ENCODE measurements at places on chromosomes 2 and 18.

GRCh38 chr2:109379507-109379906, 234.3 kb downstream of the SEPTIN10 start:
- DNase-seq = no peak

- no peak for DNase-seq
These were observed 208.1 kb downstream of the VAPA start for GRCh38 chr18:10121786-10122515.

GRCh38 chr18:42404151-42404550, 449.1 kb downstream of the PIK3C3 start:
- no peak for DNase-seq

DNA sequence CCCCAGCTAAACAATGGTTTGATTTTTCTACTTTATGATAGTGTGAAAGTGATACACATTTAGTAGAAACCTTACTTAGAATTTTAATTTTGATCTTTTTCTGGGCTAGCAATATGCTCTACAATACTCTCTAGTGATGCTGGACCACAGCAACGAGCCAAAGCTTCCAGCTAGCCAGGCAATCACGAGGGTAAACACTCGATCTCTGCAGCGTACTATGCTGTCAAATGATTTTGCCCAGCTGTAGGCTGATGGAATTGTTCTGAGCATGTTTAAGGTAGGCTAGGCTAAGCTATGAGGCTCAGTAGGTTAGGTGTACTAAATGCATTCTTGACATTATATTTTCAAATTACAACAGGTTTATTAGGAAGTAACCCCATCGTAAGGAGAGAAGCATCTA, 207.5 kb downstream of the LRRTM4 start:
- DNase-seq = no peak

GRCh38 chr2:156340804-156341451, 8.4 kb upstream of the NR4A2 start:
- no peak for DNase-seq

DNA sequence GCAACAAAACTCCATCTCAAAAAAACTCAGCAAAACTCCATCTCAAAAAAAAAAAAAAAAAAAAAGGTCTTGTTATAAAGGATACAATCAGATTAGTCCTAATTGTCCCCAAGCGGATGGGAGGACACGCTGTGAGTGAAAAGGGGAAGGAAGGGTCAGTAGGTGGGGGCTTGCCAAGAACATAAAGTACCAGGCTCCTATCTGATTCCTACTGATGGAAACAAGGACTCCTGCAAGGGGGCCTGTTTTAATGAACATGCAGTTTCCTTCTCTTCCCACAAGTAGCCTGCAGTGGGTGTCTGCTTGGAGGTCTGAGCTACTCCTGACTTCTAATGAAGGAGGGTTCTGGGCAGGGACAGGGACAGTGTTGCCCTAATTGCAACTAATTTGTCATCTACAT, 7.9 kb downstream of the SCG2 start:
- DNase-seq = no peak

GRCh38 chr2:12417786-12418185, 298.9 kb upstream of the TRIB2 start:
- DNase-seq = no peak

DNA sequence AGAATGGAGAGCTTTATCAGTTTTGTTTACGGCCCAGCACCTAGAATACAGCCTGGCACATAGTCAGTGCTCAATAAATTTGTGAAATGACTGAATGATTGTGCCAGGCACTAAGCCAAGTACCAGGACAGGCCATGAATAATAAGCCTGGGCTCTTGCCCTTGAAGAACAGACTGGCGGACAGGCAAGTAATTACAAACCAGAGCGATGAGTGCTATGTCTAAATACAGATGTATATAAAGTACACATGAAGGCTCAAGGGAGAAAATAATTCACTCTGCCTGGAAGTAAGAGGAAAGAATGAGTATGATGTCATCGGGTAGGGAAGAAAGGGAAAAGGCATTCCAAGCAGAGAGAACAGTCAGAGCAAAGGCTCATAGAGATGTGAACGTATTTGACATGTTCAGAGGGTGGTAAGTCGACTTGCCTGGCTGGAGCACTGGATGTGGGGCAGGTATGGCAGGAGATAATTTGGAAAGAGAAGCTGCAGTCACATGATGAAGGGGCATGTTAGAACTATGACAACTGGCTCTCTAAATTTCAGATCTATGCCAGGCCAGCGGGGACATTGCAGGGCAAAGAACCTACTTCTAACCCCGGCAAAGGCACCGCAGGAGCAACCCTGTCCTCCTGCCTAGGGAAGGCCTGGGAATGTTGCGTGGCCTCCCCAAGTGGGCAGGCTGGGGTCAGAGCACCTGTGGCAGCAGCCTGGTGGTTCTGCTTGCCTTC, 119.1 kb upstream of the STPG4 start:
- no peak for DNase-seq

DNA sequence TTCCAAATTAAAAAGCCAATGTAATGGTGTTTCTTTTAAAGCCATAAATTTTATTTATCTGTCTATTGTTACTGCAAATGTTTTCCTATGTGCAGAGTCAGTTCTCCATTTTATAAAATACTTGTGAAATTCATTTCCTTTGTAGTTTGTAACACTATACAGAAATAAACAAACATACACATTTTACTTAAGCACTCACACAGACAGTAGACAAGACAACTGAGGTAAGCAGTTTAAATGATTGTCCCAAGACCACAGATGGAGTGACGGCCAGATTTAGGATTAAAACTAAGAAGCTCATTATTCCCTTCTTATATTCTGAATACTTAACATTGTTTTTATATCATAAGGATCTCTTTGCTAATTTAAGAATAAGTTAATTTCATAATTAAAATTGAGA, 100.9 kb downstream of the BAZ2B start:
- no peak for DNase-seq

- DNase-seq = no peak
These were observed 126.8 kb downstream of the KCTD1 start for GRCh38 chr18:26421503-26421902.

DNA sequence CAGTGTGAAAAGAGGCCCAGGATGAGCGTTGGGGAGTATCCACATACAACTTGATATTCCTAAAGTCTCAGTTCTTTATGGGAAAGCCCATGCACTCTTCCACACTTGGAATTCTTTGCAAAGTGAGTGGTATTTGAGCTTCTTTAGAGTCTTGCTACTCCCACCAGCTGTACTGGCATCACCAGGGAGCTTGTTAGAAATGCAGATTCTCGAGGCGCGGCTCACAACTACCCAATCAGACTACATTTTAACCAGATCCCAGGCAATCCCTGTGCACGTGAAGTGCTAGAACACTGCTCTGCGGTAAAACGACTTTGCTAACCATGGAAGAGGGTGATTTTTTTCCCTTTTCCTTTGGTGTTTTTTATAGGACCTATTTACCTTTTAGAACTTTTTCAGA, 184.7 kb downstream of the NEDD4L start:
- DNase-seq = no peak

DNA sequence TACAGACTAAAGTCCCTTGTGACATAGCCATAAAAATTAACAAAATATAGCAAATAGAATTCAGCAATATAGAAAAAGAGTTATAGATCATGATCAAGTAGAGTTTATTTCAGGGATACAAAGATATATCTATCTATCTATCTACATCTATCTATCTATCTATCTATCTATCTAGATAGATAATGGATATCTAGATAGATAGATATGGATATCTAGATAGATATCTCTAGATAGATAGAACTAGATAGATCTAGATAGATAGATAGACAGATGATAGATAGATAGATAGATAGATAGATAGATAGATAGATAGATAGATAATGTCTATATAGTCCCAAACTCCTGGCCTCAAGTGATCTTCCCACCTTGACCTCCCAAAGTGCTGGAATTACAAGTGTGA, 17.3 kb upstream of the CHMP3 start:
- no peak for DNase-seq

GRCh38 chr2:178819992-178820391, 12.8 kb upstream of the TTN start:
- no peak for DNase-seq

GRCh38 chr2:105611811-105612424, 132.8 kb upstream of the NCK2 start:
- DNase-seq = no peak

- DNase-seq = no peak
These were observed 3.6 kb upstream of the RNF144A start for GRCh38 chr2:6913415-6914157.

DNA sequence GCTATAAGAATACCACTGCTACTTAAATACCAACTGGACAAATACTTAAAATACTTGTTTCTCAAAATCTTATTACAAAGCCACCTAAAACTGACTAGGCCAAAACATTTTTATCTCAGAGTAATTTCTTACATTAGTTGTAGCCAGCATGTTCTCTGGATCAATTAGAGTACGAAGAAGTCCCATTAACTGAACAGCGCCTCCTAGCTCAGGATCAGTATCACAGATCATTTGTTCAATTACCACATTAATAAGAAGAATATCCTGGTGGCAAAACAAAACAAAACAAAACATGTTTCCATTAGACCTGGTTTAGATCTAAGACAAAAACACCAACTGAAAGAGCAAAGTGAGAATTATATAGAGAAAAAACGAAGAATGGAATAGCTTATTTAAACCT, 36.0 kb downstream of the PPP4R3B start:
- DNase-seq = no peak

DNA sequence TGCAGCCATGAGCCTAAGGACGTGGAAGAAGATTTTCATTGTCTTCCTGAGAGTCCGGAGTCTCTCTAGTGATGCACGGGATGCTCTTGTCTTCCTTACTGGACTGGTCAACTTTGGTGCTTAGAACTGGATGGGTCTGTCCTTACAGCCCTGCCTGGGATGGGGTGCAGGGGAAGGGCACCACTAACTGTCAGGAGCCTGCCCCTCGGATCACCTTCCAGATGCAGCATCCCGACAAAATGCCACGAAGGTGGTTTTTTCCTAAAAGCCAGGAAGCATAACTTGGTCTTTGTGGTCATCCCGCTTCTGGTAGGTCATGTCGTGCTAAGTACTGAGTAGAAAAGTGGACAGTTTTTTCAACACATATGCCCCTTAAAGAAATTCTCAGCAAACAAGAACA, 207.4 kb upstream of the TWIST2 start:
- no peak for DNase-seq

GRCh38 chr2:159903443-159904126, 105.6 kb upstream of the CD302 start:
- DNase-seq = peak; percentile 28

- DNase-seq = no peak
These were observed 116.6 kb downstream of the PRPF40A start for GRCh38 chr2:152600697-152601096.

GRCh38 chr2:239751679-239752355, 273.3 kb downstream of the NDUFA10 start:
- peak; percentile 8 for DNase-seq

DNA sequence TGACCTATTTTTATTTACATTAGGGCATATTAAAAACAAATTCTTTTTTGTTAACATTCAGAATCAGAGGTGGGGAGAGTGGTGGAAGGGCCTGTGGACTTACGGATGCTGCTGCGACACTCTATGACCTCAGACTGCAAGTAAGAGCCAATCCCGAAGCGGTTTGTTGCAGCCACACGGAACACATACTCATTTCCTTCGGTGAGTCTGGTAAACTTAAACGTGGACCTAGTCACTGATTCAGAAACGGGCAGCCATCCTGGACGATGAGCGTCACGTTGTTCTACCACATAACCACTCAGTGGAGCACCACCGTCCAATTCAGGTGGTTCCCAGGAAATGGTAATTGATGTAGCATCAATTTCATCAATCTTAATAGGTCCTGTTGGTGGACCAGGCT, 61.9 kb downstream of the PLEKHA3 start:
- no peak for DNase-seq

GRCh38 chr18:35131387-35132020, 90.3 kb downstream of the MAPRE2 start:
- no peak for DNase-seq

GRCh38 chr2:206387808-206388207, 55.5 kb upstream of the ADAM23 start:
- DNase-seq = no peak

DNA sequence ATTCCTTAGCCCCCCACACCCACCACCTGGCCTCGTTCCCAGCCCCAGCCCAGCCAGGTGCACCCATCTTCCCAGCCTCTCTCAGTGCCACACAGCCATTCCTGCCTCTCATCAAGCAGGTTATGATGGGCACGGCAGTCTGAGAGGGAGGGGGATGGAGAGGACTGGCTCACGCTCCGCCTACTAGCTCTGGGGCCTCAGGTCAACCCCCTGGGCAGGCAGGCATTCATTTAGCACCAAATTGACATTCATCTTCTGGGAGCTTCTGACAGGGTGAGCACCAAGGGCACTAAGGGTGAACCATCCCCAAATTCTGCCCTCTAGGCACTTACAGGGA, 66.2 kb upstream of the FOSL2 start:
- no peak for DNase-seq

GRCh38 chr2:163601377-163601776, 134.4 kb downstream of the FIGN start:
- no peak for DNase-seq

GRCh38 chr18:421247-422155, 79.0 kb downstream of the COLEC12 start:
- DNase-seq = no peak

GRCh38 chr2:129480790-129481189, 498.7 kb upstream of the RAB6C start:
- no peak for DNase-seq

GRCh38 chr2:216219861-216220260, 110.7 kb downstream of the XRCC5 start:
- DNase-seq = no peak

GRCh38 chr18:32760391-32760790, 12.4 kb downstream of the KLHL14 start:
- DNase-seq = no peak

- DNase-seq = no peak
These were observed 190.1 kb downstream of the PTPRM start for GRCh38 chr18:7757175-7757574.

All from stimulated activated CD8-positive, alpha-beta memory T cell treated with anti-CD3 and anti-CD28 coated beads, Interleukin-2, amount 100 ng/mL, for 48 hours (primary cell).